ENCODE measurements at places on chromosomes 6 and 20.
A peak's percentile ranks its signal among the peaks of the same experiment; 100 is the strongest.

- no peak overlapping the region for H3K4me3 ChIP-seq
- DNase-seq: no peak
- H3K27me3 ChIP-seq: no peaks in the 10 kb centered on the region
- no peak overlapping the region for H3K27ac ChIP-seq
Observed at GRCh38 chr20:33575282-33575681, 85.4 kb downstream of the CBFA2T2 start.

DNA sequence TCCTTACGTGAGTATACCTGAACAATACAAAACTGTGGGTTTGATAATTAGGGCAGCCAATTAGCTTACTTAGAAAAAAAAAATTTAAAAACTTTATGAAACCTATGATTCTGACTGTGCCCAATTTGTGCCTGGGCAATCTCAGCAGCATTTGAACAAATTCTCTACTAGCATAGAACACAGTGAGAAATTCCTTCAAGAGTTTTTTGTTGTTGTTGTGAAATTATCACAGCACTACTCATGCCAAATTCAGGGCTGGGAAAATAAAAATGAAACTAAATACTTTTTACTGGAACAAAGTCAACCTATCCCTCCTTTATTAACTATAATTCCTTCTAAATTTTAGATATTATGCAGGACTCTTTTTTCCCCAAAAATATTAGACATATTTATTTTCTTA, 42.9 kb downstream of the POU3F2 start:
- no peak for DNase-seq
- H3K27ac ChIP-seq: no peak overlapping the region
- no peaks in the 10 kb centered on the region for H3K27me3 ChIP-seq
- H3K4me3 ChIP-seq: no peak overlapping the region
- H3K36me3 ChIP-seq: peaks cover 16% of the 10 kb centered on the region

GRCh38 chr6:5865506-5866031, 141.2 kb downstream of the NRN1 start:
- peak overlapping the region; percentile 81 for H3K4me3 ChIP-seq
- H3K27me3 ChIP-seq: no peaks in the 10 kb centered on the region
- H3K27ac ChIP-seq: peak overlapping the region; percentile 99
- peaks cover 3% of the 10 kb centered on the region for H3K36me3 ChIP-seq
- H3K4me1 ChIP-seq: peaks cover 36% of the 10 kb centered on the region
- no peak for DNase-seq

- H3K4me3 ChIP-seq: peak overlapping the region; percentile 93
- DNase-seq: peak; percentile 66
- peak overlapping the region; percentile 93 for H3K27ac ChIP-seq
- peaks cover 24% of the 10 kb centered on the region for H3K36me3 ChIP-seq
- peaks cover 29% of the 10 kb centered on the region for H3K4me1 ChIP-seq
- no peaks in the 10 kb centered on the region for H3K27me3 ChIP-seq
Observed at GRCh38 chr6:158231551-158232315, 63.6 kb downstream of the GTF2H5 start.

- no peaks in the 10 kb centered on the region for H3K4me1 ChIP-seq
- no peak overlapping the region for H3K27ac ChIP-seq
- no peaks in the 10 kb centered on the region for H3K27me3 ChIP-seq
- DNase-seq: no peak
- H3K36me3 ChIP-seq: no peaks in the 10 kb centered on the region
Observed at GRCh38 chr6:120584111-120584760, 750.0 kb downstream of the TBC1D32 start.

DNA sequence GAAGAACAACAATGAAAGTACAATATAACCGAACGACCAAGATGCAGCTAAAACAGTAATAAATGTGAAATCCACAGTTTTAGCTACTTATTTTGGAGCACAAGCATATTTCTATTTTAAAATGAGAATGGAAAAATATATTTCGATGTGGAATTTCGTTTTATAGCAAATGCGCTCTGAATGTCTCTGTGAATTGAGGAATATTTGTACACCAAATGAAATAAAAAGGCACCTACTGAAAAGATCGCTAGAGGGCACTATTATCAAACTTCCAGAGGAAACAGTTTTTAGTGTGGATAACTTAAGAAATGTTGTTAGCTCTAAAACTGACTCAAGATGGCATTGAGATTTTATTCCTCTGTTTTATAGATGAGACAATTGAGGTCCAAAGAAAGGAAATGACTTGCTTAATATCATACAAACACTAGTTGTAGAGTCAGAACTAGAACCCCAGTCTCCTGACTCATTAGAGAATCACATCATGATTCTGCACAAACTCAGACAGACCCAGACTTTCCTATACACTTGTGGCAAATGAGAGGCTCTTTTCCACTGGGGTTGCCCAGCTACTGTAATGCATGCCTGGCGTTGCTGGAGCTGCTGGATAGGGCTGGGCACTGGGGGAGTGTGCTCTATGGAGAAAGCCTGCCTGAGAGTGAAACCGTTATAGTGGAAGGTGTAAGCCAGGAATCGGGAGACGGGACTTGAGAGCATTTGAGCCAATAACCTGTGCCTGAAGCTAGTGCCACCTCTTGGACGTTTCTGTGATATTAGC, 51.9 kb downstream of the GCLC start:
- peaks cover 6% of the 10 kb centered on the region for H3K4me1 ChIP-seq
- no peak for DNase-seq
- H3K4me3 ChIP-seq: no peak overlapping the region
- no peak overlapping the region for H3K27ac ChIP-seq
- H3K36me3 ChIP-seq: no peaks in the 10 kb centered on the region

DNA sequence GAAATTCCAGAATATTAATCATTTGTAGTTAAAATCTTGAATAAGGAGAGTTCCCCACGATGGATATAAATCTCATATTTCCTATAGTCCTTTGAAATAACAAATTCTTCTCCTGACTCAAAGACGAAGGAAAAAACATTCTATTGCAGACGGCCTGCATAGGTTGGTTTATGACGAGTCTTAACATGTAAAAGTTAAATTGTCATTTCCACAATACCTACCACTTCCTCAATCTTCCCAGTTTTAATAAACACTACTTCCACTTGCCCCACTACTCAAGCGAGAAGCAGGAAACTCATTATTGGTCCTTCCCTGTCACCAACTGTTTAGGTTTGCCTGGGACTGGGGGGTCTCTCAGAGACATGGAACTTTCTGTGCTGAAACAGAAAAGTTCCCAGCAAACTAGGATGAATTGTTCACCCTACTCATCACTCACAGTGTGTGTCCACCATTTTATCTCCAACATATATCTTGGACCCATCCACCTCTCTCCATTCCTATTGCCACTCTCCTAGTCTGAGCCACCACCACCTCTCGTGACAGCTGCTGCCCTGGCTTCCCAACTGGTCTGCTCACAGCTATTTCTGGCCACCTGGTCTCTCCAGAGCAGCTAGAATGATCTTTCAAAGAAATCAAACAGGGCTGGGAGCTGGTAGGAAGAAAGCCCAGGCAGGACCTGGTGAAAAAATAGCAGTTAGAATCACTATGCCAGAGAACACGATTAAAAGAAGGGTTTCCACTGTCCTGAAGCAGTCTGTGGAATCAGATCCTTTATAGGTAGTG, 15.1 kb upstream of the ZSCAN9 start:
- peaks cover 27% of the 10 kb centered on the region for H3K4me1 ChIP-seq
- no peak overlapping the region for H3K4me3 ChIP-seq
- peaks cover 93% of the 10 kb centered on the region for H3K27me3 ChIP-seq
- no peak overlapping the region for H3K27ac ChIP-seq
- peaks cover 14% of the 10 kb centered on the region for H3K36me3 ChIP-seq
- no peak for DNase-seq

GRCh38 chr6:65638047-65638831, 68.8 kb downstream of the EYS start:
- no peaks in the 10 kb centered on the region for H3K36me3 ChIP-seq
- no peaks in the 10 kb centered on the region for H3K4me1 ChIP-seq
- DNase-seq: no peak
- H3K4me3 ChIP-seq: no peak overlapping the region

Measured in effector memory CD8-positive, alpha-beta T cell (primary cell).